ENCODE measurements at places on chromosomes 1 and 21.

GRCh38 chr1:65881067-65881594 is 88.4 kb downstream of the PDE4B start:
- DNase-seq: no peak

DNA sequence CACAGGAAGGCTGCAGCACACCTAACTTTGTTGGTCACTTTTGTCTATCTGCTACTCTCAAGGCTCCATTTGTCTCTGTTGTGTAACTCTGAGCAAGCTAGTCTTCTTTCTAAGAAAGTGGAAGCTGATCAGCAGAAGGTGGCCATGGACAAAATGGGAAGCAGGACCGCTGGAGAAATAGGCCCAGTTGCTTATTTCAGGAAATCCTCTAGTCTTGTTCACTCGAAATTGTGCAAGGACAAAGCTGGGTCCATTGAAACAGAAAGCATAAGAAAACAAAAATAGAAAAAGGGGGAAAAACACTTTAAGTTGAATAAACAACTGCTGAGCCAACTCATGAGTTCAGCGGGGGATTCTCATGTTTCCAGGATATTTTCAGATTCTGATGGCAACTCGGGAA is 150.1 kb downstream of the PBX1 start:
- no peak for DNase-seq

GRCh38 chr1:182391028-182391361 is 595 bp downstream of the GLUL start:
- DNase-seq: no peak

- DNase-seq: no peak
These were observed 4.3 kb downstream of the INAVA start for GRCh38 chr1:200899015-200899386.

DNA sequence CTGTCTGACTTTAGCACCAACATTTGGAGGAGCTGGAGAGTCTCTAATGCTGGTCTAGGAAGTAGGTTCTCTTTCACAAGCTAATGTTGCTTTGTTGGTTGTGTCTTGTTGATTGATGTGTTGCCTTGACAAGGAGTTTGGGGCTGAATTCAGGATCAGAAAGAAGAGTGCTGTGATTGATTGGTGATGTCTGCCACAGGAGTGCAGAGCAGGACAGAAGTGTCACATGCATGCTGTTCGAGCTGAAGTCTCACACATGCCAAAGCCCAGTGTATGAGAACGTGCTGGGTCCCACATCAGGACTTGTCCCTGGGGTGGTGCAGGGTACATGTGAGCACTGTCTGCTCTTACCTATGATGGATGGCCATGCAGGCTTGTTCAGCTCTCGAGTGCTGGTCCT is 694.4 kb downstream of the MATN1 start:
- no peak for DNase-seq

DNA sequence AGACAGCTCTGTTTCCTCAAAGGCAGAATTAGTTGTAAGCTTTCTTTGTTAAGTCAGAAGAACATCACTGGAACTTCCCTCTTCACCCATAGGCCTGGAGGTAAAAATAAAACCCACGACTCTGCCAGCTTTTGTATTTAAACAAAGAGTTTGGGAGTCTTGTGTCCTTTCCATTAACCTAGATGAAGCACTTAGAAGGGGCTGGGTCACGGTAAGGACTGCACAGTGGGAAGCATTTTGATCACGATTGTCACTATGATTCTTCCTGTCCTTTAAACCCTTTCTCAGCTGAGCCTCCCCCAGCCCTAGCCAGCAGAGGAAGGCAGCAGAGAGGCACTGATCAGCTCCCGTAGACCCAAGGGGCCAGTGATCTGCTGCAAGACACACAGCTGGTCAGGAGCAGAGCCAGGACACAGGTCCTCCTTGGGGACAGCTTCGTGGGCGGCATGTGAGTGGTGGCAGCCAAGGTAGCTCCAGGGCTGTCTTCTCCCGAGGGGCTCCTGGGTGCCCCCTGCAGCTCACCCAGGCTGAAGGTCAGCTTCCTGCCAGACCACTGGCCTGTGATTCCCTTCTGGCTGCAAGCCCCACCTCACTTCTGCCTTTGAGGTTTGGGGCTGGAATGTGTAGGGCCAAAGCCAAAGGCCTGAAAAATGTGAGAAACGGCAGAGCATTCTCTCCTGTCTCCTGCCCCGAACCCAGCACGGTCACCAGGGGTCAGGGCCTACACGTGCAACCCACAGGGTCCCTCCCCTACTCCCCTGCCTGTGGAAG is 4.0 kb upstream of the LAPTM5 start:
- no peak for DNase-seq

GRCh38 chr1:232248276-232248820 is 381.6 kb downstream of the SIPA1L2 start:
- no peak for DNase-seq

GRCh38 chr1:100778748-100779147 is 59.2 kb downstream of the VCAM1 start:
- DNase-seq: no peak

DNA sequence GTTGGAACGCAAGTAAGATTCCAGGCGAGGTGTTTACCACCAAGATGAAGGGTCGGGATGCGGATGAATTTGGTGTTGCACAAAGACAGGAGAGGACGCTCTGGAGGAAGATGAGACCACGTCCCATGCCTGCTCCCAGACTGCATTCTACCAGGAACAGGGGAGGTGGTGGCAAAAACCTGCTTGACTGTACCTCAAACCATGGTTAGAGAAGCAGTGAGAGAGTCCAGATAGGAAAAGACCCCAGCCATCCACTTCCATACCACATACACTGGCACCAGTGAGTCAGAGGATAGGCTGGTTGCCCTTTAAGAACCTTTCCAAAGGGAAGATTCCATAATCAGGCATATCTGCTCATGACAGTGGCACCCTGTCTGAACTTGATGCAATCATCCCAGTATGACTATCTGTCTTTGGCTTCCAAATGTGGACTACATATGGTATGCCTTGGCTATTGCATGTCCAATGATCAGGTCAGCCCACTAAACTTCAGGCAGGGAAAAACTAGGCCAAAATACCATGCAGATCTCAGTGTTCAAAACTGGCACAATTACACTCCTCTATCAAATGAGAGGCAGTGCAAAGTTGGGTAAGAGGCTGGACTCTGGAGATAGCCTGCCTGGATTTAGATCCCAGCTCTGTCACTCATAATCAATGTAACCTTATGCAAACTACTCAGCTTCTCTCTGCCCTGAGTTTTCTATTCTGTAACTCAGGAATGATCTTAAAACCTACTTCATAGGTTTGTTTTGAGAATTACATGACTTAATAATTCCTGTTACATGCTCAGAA is 20.6 kb downstream of the NPR1 start:
- DNase-seq: no peak

GRCh38 chr1:6975331-6976043 is 190.2 kb downstream of the CAMTA1 start:
- DNase-seq: no peak

DNA sequence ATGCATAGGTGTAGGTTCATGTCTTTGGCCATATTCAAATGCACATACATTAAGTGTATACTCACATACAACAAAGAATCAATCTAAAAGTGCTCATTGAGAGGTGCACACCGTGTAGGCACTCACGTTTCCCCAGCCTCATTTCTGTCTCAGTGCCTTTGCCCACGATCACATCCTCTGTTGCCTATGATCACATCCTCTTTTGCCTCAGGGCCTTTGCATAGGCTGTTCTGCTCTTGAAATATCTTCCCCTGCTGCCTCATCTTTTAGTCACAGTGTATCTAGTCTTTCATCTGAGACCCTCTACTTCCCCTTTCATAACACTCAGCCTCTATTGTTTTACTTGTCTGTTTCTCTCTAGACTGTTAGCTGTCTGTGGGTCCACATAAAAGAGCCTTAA is 69.3 kb downstream of the FOXD2 start:
- DNase-seq: no peak

GRCh38 chr1:101298663-101299062 is 61.8 kb downstream of the S1PR1 start:
- DNase-seq: no peak
